ENCODE measurements at places on chromosomes 6 and 20.
A peak's percentile ranks its signal among the peaks of the same experiment; 100 is the strongest.

DNA sequence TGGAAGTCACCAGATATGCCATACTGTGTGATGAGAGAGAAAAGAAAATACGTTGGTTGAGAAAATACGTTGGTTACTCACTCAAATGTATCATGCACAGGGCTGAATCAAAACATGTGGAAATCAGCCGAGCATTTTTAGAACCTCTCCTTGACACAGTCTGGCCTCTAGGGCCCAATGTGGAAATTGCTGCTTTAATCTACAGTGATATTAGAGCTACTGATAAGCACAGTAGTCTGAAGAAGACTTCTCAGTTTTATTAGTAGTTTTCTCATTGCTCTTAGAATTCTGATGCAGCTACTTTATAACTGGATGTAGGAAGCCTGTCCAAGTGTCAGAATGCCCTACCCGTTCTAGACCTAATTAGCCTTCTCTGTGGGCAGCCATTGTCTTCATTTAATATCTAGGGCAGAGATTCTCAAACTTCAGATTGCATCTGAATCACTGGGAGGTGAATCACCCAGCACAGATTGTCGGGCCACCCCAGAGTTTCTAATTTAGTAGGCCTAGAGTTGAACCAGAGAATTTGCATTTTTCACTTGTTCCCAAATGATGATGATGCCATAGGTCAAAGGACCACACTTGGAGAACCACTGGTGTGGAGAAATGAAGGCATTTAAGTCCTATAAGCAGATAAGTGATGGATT is 229.1 kb downstream of the PLCB1 start:
- no peak for DNase-seq

DNA sequence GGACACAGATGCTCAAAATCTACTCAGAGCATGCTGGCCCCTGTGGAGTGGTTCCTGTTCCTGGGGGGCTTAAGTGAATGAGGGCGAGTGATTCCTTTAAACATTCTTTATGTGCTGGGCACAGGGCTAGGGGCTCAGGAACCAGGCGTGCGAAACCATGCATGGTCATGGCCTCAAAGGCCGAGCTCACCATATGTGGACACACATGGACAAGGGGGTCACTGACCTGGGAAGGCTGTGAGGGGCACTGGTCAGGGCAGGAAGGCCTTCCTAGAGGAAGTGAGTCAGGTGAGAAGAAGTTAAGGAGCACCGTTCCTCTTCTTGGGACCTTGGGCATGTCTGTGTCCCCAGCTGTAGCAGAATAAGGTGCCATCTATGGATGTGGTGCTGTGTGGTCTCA is 74.6 kb upstream of the BHLHE23 start:
- DNase-seq: no peak

DNA sequence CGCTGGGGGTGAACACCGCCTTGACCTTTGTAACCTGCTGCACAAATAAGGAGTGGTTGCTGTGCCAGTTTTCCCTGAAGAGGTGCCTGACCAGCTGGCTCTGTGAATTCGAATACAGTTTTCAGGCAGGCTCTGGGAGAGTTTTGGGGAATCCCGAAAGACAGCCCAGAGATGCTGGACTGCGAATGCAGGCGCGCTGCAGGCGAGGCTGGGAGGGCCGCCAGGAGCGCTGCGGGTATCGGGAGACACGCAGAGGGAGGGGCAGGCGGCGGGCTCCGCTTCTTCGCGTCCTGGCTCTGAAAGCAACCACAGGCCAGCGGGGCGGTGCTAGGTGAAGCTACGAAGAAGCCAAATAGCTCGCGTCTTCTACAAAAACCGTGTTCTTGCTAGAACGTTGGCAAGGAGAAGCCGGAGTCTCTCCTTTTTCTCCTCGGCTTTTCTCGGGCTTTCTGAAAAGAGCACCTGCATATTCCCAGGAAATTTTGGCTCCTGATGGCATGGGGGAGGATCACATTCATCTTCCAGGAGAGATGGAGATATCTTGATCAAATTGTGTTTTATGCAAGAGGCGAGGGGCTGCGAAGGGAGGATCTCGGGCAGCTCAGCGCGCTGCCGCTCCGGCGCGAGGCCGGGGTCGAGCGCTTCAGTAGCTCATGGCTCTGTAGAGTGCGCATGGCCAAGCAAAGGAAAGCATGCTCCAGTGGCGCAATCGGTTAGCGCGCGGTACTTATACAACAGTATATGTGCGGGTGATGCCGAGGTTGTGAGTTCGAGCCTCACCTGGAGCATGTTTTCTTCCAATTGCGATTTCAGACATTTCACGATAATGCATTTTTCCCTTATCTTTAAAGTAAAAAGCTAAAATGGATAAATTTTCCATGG is 158.1 kb upstream of the ZNF184 start:
- DNase-seq: peak; percentile 33

DNA sequence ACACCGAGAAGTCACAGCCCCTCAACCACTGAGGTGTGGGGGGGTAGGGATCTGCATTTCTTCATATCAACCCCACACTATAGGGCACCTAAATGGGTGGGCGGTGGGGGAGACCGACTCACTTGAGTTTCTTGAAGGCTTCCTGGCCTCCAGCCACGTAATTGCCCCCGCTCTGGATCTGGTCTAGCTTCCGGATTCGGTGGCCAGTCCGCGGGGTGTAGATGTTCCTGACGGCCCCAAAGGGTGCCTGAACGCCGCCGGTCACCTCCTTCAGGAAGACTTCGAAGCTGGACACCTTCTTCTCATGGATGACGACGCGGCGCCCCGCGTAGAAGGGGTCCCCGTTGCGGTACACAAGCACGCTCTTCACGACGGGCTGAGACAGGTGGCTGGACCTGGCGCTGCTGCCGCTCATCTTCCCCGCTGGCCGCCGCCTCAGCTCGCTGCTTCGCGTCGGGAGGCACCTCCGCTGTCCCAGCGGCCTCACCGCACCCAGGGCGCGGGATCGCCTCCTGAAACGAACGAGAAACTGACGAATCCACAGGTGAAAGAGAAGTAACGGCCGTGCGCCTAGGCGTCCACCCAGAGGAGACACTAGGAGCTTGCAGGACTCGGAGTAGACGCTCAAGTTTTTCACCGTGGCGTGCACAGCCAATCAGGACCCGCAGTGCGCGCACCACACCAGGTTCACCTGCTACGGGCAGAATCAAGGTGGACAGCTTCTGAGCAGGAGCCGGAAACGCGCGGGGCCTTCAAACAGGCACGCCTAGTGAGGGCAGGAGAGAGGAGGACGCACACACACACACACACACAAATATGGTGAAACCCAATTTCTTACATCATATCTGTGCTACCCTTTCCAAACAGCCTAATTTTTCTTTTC is at the start of gene DCDC2:
Gene DCDC2, minus strand, starts transcription at position 724 of the 883 bp plus-strand sequence. Its CDS starts 309 bp downstream, at position 415.
- DNase-seq: peak; percentile 21

DNA sequence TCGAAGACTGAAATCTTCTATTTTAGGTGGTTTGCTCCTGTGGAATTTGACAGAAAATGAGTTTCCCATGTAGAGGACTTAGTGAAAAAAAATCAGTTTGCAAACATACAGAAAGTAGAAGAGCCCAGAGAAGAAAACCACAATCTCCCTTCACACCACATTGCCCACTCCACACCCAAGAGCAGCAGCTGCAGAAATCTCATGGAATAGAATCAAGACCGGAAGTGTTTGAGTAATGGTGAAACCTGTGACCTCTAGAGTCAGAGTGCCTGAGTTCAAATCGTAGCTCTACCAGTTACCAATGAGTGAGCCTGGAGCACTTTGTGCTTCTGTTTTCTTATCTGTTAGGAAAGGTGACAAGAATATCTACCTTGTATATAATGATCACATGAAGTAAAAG is 4.6 kb downstream of the SIRPG start:
- no peak for DNase-seq

DNA sequence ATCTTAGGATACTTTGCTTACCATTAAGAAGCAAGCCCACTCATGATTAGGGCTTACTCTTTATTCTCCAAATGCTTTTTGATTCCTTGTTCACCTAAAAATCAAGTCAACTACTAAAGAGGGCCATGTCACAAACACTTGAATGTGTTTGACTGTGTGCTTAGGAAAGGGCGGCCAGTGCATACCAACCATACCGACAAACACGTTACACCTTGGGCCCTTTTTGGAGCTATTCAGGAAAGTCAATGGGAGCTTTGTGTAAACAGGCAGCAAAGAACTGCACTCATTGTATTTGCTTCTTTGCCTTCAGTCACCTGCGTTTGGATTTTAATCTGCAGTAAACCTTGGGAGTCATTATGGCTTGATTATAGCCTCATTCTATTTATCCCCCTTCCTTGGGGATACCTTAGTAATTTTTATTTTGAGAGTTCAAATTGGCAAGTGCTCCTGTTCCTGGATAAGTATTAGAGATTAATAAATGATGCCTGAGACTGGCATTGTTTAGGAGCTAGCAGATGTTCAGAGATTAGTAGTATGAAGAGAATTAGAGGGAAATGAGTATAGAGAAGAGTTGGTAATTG is 102.6 kb upstream of the HDGFL1 start:
- DNase-seq: no peak

- DNase-seq: no peak
Observed at GRCh38 chr20:33320006-33320405, 37.0 kb downstream of the BPIFB1 start.

DNA sequence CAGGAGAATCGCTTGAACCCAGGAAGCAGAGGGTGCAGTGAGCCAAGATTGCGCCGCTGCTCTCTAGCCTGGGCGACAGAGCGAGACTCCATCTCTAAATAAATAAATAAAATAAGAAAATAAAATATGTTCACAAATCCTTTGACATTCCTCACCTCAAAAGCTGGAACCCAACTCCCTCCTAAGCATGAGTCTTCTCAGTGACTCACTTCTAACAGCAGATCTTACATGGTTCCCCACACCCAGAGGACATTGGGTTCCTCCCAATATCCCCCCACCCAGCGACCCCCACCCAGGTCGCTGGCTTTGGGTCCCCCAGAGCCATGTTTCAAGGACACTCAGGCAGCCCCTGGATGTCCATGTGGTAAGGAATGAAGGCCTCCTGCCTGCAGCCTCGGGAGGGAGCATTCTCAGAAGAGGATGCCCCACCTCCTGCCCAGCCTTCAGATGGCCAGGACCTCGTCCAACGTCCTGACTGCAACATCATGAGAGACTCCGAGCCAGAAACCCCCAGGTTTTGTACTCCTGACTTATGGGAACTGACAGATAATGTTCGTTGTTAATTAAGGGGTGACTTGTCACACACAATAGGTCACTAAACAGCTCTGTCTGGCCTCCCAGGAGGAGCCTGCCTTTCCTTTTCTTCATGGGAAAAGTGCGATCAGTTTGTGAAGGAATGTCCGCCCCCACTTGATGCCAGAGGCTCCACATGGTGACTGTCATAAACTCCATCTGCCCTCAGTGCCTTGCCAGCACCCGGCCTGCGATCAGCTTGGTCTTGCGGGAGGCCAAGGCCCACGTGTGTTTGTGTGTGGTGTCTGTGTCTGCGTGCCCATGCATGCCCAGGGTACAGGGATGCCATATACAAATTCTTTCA is 10.1 kb upstream of the GMEB2 start:
- no peak for DNase-seq

- DNase-seq: no peak
Observed at GRCh38 chr6:151010071-151010470, 144.6 kb downstream of the MTHFD1L start.

DNA sequence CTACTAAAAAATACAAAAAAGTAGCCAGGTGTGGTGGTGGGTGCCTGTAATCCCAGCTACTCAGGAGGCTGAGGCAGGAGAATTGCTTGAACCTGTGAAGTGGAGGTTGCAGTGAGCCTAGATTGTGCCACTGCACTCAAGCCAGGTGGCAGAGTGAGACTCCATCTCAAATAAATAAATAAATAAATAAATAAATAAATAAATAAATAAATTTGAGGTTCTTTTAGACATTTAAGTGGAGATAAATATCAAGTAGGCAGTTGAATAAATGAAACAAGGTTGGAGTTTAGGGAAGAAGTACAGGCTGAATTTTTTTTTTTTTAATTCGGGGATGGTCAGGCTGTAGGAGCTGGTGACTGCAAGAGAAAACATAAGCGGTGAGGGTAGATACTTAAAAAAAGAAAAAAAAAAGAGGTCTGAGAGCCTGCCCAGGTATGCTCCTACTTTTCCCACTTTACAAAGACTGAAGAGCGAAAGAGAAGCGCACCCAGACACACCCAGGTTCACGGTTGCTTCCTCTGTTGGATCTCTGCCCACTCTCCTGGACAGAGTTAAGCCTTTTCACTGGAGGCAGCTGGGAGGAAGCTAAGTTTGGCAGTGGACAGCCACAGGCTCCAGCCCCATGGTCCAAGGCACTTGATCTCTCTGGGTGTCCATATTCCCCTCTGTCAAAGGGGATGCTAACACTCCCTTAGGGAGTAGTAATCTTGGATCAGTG is 100.9 kb upstream of the PRDM1 start:
- no peak for DNase-seq

- DNase-seq: no peak
Observed at GRCh38 chr20:60062431-60063047, 104.3 kb downstream of the CDH26 start.

- no peak for DNase-seq
Observed at GRCh38 chr6:37655666-37656065, 42.0 kb downstream of the MDGA1 start.

- DNase-seq: no peak
Observed at GRCh38 chr6:166335378-166336302, 6.7 kb downstream of the SFT2D1 start.
